ENCODE measurements at places on chromosomes 16 and 17.

DNA sequence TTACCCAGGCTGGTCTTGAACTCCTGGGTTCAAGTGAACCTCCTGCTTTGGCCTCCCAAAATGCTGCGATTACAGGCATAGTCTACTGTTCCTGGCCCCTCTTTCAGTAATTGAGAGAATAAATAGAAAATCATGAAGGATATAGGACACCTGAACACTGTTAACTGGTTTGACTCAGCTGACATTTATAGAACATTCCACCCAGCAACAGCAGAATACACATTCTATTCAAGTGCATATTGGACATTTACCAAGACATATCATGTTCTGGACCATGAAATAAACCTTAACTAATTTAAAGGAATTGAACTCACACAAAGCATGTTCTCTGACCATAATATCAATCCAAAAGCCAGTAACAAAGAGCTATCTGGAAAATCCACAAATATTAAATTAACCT is 19.8 kb upstream of the BAIAP2 start:
- no peak for DNase-seq

GRCh38 chr17:10352893-10353292 is 19.9 kb downstream of the MYH13 start:
- no peak for DNase-seq

- DNase-seq, result no peak
Observed at GRCh38 chr16:19513377-19514053, 8.4 kb downstream of the GDE1 start.

- no peak for DNase-seq
Observed at GRCh38 chr16:64356267-64356666, 765.6 kb downstream of the CDH11 start.
